ENCODE measurements at places on chromosomes 3 and 15.

DNA sequence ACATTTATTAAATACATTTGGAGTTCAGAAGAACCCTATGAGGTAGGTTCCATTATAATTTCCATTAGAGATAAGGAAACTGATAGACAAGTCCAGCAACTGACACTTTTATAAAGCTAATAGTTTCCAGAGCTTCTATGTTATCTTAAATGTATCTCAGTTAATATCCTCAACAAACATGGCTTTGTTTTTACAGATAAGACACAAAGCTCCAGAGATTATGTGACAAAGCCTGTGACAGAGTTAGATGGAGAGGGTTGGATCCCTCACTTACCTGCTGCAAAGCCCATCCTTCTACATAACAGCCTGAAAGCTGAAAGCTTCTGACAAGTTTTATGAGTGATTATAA, 473 bp upstream of the COMMD2 start:
- no peak for DNase-seq

DNA sequence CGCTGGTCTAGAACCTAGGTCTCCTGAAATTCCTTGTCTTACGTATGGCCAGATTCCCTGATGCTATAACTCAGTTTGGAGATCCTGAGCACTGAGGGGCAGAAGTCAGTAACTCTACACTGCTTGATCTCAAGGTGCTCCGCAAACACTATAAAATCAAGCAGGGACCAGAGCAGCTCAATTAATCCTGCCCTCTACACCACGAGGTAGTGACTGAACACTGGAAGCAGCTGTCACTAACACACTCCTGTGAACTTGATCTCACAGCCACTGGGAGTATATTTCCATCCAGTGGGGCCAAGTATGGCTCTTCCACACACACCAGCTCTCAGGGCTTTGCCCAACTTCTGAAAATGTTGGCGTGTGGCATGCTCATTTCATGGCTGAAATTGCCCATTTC, 51.0 kb downstream of the EDEM1 start:
- DNase-seq, result no peak

- no peak for DNase-seq
Measured at GRCh38 chr3:193853511-193854219, 260.7 kb downstream of the OPA1 start.

- no peak for DNase-seq
Measured at GRCh38 chr3:2536575-2536974, 437.9 kb downstream of the CNTN4 start.

DNA sequence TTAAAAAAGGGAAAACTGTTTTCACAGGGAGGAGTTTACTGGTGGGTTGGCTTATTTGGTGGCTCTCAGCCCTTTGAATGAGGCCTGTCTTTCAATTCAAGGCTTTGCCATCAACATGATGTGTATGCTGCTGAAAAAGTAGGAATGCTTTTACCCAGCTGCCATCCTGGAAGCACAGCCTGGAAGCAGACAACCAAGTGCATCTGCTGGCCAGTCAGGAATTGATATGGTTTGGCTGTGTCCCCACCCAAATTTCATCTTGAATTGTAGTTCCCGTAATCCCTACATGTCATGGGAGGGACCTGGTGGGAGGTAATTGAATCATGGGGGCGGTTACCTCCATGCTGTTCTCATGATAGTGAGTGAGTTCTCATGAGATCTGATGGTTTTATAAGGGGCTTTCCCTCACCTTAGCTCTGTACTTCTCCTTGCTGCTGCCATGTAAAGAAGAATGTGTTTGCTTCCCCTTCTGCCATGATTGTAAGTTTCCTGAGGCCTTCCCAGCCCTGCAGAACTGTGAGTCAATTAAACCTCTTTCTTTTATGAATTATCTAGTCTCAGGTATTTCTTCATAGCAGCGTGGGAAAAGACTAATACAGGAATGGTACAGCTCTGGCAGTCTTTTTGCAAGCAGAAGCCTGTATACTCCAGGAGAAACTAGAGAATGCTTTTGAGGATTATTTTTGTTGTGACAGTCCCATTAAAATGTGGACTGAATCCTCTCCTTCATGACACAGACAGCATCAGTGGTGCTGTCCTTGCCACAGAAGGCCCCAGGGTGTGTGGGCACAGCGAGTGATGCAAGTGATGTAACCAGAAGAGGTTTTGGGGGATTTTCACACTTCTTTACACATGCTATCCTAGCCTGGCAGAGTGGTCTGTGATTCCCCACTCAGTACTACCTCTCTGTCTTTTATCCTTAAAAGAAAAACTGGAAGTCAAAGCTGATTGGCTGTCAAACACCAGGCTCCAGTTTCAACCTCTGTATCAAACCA, 20.0 kb downstream of the PLCL2 start:
- no peak for DNase-seq

- no peak for DNase-seq
Measured at GRCh38 chr15:97761110-97761509, 199.4 kb upstream of the ARRDC4 start.

DNA sequence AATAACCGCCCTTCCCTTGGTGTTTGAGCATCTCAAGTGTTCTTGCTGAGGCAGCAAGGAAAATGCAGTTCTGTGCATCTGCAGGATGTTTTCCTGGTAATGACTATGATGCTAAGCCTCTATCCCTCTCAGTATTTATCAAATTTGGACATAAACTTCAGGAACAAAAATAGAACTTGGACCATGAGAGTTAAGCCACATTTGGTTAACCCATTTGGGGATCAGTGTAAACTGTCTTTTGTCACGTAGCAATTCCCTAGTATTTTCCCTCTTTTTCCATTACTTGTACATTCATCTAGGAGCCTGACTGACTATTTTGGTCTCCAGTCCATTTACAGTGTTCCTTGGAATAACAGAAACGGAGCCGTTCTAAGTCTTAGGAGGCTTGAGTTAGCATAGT, 250.8 kb downstream of the RBMS3 start:
- no peak for DNase-seq

DNA sequence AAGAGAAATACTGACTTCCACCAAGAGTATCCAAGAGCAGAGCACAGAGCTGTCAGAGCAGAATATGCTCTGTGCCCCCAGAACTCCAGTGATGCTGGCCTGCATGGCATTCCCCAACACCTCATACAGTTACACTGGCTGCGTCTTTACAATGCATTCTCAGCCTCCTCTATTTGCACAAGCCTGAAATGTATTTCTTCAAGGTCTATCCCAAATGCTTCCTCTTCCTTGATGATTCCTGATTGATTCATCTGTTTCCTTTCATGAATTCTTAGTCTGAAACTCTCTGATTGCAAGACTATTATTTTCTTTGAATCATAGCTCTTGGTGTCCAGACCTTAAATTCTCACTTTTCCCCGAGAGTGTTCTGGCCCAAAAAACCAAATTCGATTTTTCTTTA, 664.7 kb downstream of the MECOM start:
- no peak for DNase-seq

DNA sequence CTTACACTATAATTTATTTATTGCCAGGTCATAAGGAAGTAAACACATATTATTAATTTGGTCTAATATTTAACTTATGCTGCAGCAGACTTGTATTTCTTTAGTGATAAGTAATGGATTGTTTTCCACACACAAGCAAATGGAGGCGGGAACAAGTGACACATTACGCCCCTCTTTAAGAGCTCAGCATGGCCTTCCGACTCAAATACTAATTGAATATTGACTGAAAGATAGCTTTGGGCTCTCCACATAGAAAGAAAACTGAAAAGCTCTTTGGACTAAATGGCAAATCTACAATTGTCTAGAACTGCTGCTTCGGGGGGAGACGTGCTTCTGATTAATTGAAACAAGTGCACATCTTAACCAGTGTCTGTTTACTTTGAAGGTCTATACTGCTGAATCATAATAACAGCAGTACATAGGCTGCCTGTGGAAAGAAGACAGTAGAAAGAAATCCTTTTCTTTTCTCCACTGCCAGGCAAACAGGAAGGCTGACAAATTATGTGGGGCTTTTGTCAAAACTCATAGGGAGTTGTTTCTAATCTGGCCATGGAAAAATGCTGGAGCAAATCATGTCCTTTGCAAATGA, 15.9 kb downstream of the CADPS start:
- no peak for DNase-seq

DNA sequence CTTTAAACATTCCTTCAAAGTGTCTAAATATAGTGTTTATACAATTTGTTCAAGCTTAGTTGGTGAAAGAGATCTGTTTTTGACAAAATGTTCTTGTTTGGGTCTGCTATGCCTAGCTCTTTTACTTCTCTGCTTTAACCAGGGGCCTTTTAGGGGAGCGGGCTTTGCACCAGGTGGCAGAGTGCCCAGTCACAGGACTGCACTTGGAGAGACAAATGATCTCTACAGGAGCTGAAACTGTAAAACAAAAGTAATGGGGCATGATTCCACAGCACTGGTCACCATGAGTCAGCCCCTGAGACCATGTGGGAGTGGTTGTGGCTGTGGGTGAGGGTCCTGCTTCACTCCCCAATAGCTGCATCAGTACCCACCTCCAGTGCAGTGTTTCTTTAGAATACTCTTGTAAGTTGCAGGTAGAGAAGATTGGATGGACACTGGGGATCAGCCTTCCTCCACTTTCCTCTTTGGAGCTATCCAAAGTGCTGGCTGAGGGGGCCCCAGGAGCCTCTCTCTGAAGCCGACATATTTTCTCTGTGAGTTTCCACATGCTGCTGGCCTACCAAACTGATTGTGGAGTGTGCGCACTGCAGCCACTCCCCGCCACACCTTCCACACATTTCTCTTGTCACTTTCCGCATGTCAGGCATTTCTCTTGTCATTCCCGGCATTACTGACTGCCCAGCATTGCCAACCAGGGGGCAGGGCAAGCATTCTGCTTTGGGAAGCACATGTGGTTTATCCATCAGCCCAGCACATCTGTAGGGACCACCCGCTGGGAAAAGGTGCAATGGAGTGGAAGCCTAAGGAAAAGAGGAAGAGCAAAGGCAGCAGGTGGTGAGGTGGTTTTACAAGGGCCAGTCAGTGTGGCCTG, 110.0 kb downstream of the EPHB1 start:
- no peak for DNase-seq

GRCh38 chr3:172287937-172288477, 160.2 kb downstream of the GHSR start:
- no peak for DNase-seq
